DMS53 (cell line): ENCODE measurements at places on chromosomes 7 and 10.

DNA sequence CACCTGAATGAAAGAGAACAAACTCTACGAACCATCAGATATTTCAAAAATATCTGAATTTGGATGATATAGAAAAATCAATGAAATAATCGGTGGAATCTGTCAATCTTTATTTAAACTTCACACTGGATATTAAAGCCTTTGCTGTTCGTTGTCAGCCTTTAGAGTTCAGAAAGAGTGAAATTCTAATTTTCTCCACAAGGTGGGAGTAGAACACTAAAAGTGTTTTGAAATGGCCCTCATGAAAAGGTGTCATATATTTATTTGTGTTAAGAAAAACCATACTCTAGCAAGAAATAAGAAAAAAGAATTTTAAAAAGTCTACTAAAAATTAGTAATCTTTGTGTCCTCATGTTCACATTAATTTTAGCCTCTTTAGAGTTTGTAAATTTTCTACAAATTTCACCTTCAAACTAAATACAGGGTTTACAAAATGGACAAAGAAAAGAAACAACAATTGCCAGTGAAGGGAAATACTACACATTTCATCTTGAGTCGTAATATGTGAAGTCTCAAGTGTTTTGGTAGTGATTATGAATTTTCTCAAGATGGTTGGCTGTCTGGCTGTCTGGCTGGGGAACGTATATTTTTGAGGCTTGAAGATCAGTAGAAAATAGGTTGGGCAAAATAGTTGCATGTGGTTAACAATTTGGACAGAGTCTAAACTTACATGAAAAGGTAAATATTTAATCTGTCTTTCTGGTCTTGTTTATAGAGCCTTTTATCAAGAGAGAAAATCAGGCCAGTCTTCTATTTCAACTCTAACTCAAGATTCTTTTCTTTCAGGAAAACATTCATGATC is 43.7 kb downstream of the DNAJB9 start:
- peak; percentile 79 for DNase-seq

GRCh38 chr7:74289659-74290552 is 699 bp downstream of the CLIP2 start:
- DNase-seq = peak; percentile 56

DNA sequence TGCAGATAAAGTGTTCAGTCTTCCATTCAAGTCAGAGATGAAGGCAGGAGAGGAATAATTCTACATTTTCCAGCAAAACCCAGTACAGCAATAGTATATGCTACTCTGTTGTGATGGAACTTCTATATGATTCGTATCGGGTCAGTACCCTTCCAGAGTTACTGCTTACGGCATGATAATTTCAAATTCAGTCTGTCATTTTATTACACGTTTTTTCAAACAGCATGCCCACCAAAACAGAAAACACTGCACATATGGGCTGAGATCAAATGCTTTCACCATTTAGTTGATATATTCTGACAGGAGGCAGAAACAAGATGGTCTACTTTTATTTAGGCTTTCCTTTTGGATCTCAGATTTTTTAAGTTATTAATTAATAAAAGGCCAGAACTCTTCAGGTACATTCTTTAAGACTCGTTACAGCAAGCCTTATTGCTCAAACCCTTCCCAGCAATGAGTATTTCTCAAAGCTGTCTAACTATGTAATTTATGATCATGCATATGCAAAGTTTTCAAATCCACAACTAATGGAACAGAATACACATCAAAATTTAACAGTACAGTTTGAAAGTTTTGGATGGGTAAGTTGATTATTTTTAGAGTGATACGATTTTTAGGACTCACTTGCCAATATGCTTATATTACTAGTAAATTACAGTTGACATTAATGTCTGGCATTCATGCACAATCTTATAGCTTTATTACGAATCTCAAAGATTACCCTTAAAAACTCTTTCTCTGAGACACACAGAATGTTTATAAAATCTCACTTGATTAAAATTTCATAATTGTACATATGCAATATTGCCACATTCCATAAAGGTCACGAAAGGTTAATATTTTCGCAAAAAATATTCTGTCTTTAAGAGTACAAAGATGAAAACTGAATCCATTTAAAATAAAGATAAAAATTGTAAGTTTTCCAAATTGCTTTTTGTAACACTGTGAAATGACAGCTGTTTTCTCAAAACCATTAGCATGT is 91.0 kb downstream of the ANK3 start:
- no peak for DNase-seq

DNA sequence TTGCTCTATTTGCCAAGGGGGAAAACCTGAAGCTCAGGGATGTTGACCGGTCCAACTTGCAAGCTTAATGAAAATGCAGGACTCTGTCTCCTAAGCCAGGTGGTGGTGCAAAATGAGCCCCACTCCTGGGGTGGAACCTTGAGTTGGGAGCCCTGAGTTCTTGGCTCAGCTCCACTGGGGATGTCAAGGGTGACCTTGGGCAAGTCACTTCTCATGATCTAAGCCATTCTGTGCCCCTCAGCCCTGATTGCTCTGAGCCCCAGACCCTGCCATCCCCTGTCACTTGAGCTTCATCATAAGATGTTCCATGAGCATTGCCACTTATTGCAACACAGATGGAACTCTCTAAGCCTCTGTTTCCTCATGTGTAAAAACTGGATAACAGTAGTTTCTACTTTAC is 33.9 kb downstream of the MYL10 start:
- no peak for DNase-seq

DNA sequence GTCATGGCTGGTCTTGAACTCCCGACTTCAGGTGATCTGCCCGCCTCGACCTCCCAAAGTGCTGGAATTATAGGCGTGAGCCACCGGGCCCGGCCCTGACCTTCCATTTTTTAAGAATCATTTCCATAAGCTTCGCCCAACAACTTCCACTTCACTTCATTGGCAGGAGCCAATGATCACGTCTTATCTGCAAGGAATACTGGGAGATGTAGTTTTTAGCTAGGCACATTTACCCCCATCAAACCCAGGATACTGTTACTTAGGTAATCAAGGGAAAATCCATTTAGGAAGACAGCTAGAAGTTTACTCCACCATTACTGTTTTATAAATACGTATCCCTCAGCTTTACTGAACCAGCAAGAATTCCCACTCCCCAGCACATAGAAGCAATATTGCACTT is 3.4 kb upstream of the CDK13 start:
- no peak for DNase-seq

- DNase-seq = no peak
Measured at GRCh38 chr10:8235253-8236027, 181.0 kb downstream of the GATA3 start.
